D721Med (cell line): ENCODE measurements at places on chromosomes 7 and 10.

DNA sequence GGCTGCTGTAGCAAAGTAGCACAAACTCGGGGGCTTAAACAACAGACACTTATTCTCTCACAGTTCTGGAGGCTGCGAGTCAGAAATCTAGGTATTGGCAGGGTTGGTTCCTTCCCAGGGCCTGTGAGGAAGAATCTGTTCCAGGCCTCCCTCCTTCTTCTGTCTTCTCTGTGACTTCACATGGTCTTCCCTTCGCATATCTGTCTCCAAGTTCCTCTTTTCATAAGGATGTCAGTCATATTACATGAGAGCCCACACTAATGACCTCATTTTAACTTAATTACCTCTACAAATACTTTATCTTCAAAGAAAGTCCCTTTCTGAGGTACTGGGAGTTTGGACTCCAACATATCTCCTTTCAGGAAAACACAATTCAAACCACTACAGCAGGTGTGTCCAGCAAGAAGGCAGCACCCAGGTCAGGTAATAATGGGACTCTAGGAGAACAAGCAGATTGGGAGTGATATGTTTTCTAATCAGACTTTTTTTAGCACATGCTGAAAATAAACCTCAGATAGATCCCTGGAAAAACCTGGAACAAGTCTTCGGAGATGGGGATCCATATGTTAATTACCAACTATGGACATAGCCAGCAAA, 11.7 kb downstream of the CREB5 start:
- DNase-seq = no peak

DNA sequence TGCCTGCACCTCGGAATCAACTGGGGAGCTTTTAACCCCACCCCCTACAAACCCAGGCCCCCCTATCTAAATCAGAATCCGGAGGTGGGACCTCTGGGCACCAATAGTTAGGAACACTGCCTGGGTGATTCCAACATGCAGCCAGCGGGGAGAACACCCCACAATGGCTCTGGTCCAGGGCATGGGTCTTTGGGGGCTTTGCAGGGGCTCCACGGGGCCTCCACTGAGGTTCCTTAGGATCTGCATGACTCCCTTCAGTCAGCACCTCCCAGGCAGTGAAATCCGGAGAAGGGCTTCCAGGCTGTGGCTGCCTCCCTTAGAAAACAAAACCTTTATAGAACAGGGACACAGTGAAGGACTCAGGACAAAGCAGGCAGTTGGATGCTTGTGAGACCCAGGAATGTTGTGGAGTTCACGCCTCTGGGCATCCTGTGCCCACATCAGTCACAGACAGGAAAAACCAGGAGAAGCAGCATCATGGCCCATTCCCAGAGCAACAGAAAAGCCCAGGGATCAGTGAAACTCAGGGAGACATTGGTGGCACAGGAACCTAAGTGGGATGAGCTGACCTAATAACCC, 16.5 kb upstream of the AOC1 start:
- no peak for DNase-seq

- no peak for DNase-seq
Observed at GRCh38 chr10:86301971-86302370, 64.6 kb downstream of the GRID1 start.

DNA sequence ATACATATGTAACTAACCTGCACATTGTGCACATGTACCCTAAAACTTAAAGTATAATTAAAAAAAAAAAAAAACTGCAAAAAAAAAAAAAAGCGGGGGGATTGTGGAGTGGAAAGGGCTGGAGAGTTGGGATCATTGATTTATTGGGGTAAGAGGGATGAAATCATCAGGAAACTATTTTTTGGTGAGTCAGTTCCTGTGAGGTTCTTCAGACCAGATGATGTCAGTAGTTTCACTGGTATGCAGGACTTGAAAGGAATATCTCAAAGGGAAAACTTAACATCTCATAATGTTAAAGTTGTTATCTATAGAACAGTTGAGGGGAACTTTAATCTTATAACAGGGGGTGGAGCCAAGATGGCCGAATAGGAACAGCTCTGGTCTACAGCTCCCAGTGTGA, 32.6 kb upstream of the TECTB start:
- DNase-seq = no peak

DNA sequence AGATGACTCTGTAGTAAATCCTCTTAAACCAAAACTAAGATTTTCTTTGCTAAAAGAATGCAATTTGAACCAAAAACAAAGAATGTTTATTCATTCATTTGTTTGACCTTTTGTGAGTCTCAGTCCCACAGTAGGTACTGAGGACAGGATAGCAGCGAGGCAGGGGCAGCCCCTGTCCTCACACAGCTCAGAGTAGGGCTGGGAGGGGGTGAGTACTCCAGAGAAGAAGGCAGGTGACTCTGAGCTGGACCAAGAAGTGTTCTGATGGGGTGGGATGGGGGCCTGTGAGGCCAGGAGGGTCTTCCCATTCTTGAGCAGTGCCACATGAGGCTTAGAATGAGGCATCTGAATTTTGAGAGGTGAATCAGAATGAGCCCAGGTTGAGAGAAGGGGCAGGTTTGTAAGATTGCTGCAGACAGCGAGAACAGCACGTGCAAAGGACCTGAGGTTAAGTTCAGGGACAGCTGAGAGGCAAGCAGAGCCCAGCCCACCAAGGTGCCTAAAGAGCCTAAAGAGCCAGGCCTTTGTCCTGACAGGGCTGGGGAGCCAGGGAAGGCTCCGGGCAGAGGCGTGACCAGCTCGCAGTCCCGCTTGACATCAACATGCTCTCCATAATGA, 56.9 kb upstream of the CHST15 start:
- DNase-seq = no peak

DNA sequence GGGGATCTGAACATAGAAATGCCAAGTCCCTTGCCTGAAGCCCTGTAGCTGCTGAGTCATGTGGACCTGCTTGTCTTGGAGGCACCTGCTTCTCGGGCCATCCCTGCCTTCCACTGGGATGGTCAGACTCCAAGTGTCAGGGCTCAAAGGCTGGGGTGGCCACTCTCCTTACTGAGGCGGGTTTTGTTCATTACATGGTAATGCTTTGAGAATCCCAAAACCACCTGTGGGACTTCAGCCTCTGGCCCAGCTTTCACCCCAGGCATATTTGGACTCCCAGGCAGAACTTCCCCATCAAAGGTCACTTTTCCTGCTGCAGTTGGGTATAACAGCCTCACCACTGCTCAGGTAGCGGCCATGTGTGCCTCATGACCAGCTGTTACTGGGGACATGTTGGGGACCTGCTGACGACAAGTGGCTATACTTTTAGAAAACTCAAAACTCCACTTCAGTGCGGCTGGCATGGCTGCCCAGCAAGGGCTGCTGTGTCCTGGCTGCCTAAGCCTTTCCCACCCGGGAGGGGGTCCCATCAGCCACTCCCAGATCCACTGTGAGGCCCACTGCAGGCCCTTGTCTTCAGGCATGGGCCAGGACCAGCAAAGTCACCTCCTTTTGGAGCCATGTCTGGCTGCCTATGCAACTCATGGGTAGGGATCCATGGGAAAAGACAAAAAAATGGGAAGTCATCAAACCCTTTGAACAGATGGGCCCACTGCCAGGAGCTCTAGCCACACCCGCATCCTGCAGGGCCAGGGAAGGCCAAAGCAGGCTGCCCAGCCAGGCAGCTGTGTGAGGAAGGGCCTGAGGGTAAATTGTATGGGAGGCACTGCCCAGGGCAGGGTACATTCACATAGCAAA, 96.7 kb downstream of the ARHGAP22 start:
- no peak for DNase-seq

- DNase-seq = no peak
Observed at GRCh38 chr10:14609178-14609577, 165.5 kb downstream of the FAM107B start.

- no peak for DNase-seq
Observed at GRCh38 chr10:11404901-11405300, 206.5 kb downstream of the USP6NL start.
